ENCODE measurements at places on chromosomes 16 and 17.

- DNase-seq: peak; percentile 22
Measured at GRCh38 chr17:65489413-65490155, 71.9 kb downstream of the AXIN2 start.

GRCh38 chr16:21253470-21253869, 20.0 kb downstream of the ANKS4B start:
- DNase-seq: no peak

GRCh38 chr17:3666516-3666915, 1.9 kb downstream of the TAX1BP3 start:
- DNase-seq: no peak

GRCh38 chr17:4800462-4801196, 1.5 kb downstream of the C17orf114 start:
- no peak for DNase-seq

DNA sequence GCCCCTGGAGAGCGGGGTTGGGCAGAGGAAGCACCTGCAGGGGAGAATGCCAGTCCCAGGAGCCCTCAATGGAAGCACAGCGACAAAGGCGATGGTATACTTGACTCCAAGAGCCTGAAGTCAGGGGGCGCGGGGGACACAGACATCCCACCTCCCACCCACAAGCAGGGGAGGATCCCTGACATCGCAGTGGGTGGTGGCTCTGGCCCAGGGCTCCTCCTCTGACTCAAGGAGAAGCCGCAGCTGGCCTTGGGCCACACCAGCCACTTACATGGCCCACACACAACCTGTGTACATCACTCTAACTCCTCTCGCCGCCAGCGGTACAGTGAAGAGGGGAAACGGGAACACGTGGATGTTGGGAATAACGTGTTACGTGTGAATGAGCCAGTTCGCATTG, 44.3 kb downstream of the FZD2 start:
- peak; percentile 57 for DNase-seq

DNA sequence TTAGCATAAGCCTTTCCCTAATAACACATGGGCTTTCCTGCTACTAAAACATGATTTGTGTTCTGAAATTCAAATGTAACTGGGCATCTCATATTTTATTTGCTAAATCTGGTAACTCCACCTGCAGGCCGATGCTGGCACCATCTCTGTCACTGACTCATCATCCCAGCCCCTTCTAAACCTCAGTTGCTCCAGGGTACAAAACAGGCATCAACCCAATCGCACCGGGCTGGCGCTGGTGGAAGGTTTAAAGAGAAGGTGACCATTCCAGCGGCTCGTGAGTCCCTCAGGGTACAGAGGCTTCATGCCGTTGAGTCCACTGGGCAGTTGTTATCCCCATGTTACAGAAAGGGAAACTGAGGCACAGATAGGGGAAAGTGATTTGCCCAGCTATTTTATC, 27.1 kb downstream of the PPL start:
- DNase-seq: no peak

- no peak for DNase-seq
Measured at GRCh38 chr17:48177816-48178215, 70.2 kb downstream of the SNX11 start.

DNA sequence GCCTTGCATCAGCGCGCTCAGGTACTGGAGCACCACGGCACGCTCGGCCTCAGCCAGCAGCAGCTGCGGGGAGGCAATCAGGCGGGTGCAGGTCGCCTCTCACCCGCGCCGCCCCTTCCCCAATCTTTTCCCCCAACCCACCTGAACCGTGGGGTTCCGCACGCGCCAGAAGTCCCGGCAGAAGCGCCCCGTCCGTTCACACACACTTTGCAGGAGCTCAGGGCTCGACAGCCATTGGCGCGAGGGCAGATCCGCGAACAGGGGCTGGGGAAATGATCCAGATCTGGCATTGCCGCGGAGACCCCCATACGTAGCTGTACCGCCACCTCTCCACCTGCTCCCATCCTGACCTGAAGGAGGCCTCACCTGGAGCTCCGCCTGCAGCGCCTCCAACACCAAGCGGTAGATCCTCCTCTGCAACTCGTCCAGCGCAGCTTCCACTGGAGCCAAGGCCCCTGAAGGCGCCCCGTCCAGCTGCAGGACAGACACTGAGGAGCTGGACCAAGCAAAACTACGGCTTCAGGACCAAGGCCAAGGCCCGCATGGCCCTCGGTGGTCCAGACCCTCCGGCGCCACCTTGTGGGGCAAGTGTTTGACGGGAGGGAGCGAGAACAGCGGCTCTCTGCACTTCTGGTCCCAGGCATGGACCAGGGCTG, 1.4 kb upstream of the MATCAP1 start:
- peak; percentile 80 for DNase-seq

- DNase-seq: no peak
Measured at GRCh38 chr17:78913115-78913514, 10.1 kb upstream of the CEP295NL start.

DNA sequence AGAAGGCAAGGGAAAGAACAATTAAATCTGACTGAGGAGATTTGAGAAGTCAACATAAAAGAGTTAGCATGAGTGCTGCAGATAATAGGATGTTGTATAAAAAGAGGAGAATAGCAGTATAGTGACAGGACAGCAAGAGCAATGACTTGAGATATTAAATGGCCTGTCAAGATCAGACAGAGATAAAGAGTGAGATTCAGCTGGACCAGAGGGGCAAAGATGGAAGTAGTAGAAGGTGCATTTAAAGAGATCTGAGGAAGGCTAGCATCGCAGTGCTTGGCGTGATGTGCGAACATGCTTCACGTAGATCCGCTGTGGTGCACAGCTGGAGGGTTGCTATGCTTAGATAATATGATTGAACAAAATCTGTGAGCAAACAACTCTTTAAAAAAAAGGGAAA, 1422.6 kb upstream of the CDH8 start:
- DNase-seq: no peak

GRCh38 chr17:58480090-58480489, 8.1 kb downstream of the HSF5 start:
- no peak for DNase-seq

GRCh38 chr17:58538811-58539409, 24.5 kb upstream of the MTMR4 start:
- DNase-seq: no peak

DNA sequence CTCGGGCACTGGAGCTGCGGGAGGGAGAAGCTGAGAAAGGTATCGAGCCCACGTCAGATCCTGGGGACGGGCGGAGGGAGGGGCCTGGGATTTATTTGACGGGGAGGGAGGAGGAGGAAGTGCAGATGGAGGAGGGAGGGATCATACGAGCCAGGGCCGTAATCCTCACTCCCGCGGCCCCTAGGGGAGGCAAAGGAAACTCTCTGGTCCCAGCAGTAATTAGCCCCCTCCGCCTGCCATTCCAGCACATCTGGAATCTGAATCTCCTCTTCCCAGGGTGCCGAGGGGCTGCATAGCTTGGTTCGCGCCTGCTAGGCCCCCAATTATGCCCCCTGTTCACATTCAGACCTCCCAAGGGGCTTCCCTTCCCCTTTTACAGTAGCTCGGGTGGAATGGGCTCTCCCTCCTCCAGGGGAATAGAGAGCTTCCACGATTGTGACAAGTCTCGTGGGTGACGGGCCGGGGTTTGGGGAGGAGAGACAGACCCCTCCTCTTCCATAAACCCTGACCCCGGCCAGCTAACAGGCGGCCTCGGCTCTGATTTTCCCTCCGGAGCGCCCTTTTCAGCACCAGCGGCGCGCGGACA, at the start of gene SEZ6L2:
Gene SEZ6L2, minus strand, starts transcription at position 35 of the 586 bp plus-strand sequence. CDS start 531 bp downstream, outside the sequence.
- peak; percentile 85 for DNase-seq

DNA sequence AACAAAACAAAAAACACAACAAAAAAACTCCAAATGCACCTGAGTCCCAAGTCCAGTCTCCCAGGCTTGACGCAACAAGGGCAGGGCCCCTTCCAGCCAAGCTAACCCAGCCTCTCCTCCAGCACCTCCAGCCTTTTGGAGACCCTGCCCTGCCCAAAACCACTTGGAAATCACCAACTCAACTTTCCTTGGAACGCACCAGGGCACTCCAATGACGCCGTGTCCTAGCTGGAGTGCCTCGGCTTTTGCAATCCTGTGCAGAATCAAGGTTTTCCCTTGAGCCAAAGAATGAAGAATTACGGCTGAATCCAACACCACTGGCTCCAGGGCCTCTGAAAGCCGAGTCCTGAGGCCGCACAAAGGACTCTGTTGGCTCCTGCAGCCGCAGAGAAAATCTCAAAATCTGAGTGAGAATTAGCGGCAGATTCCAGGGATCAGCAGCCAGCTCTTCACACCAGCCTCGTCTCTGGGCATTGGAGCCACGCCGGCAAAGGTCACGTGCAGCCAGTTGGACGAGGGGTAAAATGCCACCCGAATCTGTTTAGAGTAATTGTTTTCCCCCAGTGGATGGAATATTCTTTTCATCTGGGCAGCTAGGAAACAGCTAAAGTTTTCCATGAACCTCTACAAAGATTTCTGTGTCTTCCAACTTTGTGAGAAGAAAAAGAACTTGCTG, 9.7 kb upstream of the BAIAP2 start:
- no peak for DNase-seq

- peak; percentile 53 for DNase-seq
Measured at GRCh38 chr17:948284-948852, 31.2 kb downstream of the NXN start.

DNA sequence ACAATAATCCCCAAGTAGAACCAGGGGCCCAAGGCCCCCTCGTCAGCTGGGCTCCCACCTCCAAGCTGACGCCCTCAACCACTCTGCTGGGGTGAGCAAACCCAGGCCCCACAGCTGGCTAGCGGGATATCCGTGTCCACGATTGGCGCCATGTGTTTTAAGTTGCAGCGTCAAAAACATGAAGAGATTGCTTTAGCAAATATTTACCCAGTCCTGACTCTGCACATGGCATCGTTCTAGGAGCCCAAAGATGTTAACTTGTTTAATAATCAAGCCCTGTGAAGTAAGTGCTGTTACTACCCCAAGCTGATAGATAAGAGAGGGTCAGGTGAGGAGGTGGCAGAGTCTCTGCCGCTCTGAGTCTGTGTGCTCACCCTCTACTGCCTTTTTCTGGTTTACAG, 344 bp upstream of the SEPTIN12 start:
- DNase-seq: no peak

DNA sequence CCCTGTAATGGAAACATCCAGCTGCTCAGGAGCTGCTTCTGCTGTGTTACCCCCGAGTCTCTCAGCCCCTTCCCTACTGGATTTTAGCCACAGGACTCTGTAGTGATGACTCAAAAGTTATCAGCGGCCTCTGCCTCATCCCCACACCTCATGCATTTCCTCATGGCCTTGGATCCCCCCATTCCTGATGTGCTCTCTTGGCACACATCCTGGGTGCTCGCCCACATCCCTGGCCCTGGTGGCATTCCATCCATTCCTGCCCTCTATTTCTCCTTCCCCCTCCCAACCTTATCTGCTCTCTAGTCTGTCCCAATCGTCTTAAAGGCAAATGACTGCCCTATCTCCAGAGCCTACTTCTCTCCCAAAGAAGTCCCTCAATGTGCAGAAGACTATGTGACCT, 24.6 kb downstream of the MARF1 start:
- peak; percentile 68 for DNase-seq

DNA sequence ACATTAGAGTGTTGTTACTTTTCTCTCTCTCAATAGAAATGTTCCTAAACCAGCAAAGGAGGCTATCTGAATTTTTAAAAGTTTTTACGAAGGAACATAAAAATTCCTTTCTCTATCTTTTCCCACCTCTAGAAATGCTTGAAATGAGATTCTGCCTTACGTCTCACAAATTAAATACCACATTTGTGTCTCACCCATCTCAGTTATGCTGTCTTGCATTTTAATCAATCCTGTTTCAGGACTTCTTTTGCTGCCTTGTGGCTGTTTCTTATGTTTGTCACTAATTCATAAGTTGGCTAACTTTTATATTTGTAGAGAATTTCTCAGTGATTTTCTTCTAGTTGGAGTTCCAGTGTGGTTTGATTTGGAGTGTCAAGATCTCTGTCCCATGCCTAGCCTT, 3.5 kb downstream of the OMG start:
- peak; percentile 44 for DNase-seq

DNA sequence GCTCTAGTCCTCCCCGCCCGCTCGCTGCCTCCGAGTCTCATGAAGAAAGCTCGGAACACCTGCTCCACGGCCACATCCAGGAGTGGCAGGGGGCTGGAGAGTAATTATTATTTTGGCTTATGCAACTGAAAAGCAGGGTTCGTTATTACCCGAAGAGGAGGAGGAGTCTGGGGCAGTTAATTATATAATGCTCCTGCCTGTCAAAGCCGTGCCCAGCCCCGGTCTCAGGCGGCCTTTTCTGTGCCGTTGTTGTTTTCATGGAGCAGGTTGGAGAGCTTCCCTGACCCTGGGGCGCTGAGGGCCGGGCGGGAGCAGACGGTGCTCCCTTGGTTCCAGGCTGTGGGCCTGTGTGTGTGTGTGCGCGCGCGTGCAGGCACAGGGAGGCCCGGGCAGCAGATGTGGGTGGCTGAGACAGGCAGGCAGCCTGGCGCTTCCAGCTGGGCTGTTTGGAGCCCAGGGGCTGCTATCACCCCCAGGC, 2.4 kb downstream of the JPH3 start:
- DNase-seq: no peak

- DNase-seq: peak; percentile 9
Measured at GRCh38 chr17:60888812-60889709, 211.4 kb downstream of the BCAS3 start.

GRCh38 chr16:87149051-87149450, 168.1 kb downstream of the C16orf95 start:
- peak; percentile 31 for DNase-seq

DNA sequence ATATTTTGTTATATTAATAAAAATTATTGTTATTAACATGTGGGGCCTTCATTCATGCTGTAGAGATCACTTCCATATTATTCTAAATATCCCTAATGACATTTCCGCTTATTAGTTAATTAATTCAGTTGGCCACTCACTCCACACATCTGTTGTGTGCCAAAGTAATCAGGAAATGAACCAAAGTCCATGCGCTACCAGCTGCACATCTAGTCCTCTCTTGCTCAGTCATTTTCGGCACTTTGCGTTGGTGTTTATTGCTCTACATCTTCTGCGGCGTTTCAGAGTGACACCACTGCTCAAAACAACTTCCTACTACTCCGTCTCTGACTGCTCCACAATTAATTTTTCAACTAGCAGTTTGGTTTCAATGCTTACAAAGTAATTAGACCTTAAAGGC, 101.4 kb upstream of the ZFHX3 start:
- no peak for DNase-seq

DNA sequence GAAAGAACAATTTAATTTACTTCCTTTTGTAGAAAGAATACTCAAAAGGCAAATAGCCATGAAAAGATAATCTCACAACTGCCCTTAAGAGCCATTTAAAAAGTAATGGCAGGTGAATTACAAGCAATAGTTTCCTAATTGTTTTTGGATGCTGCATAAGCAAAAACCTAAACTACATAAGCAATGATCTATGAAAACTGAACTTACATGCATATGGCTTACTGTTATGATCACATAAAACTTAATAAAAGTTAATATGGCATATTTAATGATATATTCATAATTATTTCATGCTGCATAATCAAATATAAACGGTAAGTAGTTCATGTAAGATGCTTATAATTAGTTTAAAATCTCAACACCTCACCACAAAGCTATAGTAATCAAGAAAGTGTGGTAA, 18.6 kb downstream of the BRCA1 start:
- no peak for DNase-seq

- no peak for DNase-seq
Measured at GRCh38 chr16:23753908-23754593, 775 bp upstream of the CHP2 start.

All from fibroblast of skin of right quadriceps (primary cell).